ENCODE measurements at places on chromosomes 7 and 10.

- DNase-seq: no peak
Measured at GRCh38 chr7:155191137-155191536, 106.5 kb upstream of the INSIG1 start.

DNA sequence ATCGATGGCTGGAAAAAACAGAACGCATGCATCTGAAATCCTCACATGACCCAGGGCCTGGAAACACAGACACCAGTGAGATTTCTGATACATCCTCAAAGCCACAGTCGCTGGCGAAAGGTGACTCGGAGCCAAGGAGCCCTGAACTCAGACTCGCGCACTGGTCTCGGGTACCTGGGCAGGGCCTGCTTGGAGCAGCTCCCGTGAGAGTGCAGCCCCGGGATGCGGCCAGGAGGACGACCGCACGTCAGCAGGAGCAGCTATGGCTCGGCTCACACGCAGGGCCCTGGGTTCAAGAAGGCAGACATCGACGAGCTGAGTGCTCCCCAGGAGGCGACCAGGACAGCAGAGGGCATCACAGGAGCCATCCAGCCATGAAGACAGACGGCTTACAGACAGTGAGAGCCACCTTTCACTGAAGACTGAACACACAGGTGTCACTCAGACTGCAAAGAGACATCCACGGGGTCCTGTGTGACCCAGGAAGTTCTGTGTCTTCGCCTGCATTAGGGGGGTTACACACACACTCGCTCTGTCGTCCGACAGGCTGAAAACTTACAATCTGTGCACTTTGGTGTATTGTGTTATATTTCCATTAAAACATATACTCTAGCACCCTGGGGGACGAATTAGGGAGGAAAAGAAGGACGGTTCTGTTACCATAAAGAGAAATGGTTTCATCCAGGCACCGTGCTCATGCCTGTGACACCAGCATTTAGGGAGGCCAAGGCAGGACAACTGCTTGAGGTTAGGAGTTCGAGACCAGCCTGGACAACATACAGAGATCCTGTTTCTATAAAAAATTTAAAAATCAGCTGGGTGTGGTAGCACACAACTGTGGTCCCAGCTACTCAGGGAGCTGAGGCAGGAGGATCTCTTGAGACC lies 227.7 kb downstream of the MAD1L1 start:
- no peak for DNase-seq

DNA sequence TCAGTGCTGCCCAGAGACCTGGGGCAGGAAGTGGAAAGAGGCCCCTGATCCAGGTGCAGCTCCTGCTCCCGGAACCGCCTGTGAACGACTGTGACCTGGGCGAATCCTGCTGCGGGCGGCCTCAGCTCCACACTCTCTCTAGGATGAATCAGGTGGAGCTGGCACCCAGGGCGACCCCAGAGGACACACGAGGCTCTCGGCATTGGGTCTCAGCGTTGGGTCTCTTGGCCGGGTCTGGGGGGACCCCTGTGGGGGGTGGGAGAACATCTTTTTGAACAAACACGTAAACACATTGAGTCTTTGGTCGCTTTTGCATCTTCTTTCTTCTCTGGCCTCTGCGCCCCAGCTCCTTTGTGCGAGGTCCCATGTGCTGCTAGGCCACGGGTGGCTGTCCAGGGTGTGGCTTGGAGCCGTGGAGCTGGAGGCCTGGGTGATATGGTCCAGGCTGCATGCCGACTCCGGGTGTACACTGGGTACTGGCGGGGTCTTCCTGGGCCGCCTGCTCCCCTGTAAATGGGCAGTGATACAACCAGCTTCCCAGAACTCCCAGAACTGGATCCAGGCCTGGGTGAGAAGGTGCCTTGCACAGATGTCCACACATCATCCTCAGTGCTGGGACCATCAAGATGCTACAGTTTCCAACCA lies 435.8 kb downstream of the DNAJB6 start:
- DNase-seq: no peak

- DNase-seq: no peak
Measured at GRCh38 chr10:11325817-11326216, 285.6 kb downstream of the USP6NL start.

GRCh38 chr10:118356628-118357027 lies 14.5 kb upstream of the FAM204A start:
- no peak for DNase-seq

- no peak for DNase-seq
Measured at GRCh38 chr10:43172645-43173044, 34.4 kb downstream of the CSGALNACT2 start.

GRCh38 chr7:77657427-77658224 lies 38.6 kb upstream of the RSBN1L start:
- DNase-seq: no peak

- DNase-seq: no peak
Measured at GRCh38 chr10:104437226-104437625, 83.6 kb downstream of the CFAP58 start.

DNA sequence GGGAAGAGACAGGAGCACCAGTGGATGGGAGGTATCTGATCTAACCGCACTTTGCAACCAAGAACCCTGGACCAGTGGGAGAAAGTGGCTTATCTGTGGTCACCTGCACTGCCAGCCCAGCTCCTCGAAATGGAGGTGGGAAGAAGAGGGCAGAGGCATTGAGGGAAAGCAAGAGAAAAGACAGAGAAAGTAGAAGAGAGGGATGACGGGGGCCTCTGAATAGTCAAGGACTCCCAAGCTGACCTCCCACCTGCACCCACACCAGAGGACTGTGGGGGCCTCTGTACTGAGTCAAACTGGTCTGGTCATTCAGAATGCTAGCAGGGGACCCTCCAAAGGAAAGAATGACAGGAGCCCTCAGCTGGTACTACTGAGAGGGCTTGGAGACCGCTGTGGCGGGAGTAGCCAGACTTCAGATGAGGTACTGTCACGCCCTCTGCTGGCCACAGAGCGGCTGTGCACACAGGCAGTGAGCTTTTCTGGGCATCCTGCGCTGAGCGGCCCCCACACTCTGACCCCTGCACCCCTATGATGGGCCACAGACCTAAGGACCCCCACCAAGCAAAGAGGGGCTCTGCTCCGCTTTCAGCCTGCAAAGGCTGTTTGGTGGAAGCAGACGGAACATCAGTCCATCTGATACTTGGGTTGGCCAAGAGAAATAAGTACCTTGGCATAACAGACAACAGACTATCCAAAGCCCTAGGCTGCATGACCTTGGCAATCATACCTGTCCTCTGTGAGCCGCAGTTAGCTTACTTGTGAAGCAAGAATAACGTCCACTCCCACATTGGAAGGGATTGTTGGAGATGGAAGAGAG lies 112.9 kb downstream of the COL13A1 start:
- peak; percentile 9 for DNase-seq

DNA sequence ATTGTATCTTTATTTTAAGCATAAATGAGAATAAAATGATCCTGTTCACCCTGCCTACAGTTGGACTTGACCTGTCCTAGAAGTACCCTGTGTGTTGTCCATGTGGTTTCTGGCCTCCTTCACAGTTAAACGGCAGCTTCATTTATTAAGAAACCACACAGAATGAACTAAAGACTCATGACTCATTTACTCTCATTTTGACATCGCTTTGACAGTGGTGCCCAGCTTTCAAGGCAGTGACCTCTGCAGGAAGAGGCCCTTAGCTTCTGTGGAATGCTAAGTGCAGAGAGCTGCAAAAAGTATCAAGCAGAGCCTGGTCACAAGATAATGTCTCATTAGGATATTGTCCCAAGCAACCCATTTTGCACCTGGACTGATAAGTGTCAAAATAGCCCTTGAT lies 93.4 kb downstream of the AVL9 start:
- DNase-seq: no peak

DNA sequence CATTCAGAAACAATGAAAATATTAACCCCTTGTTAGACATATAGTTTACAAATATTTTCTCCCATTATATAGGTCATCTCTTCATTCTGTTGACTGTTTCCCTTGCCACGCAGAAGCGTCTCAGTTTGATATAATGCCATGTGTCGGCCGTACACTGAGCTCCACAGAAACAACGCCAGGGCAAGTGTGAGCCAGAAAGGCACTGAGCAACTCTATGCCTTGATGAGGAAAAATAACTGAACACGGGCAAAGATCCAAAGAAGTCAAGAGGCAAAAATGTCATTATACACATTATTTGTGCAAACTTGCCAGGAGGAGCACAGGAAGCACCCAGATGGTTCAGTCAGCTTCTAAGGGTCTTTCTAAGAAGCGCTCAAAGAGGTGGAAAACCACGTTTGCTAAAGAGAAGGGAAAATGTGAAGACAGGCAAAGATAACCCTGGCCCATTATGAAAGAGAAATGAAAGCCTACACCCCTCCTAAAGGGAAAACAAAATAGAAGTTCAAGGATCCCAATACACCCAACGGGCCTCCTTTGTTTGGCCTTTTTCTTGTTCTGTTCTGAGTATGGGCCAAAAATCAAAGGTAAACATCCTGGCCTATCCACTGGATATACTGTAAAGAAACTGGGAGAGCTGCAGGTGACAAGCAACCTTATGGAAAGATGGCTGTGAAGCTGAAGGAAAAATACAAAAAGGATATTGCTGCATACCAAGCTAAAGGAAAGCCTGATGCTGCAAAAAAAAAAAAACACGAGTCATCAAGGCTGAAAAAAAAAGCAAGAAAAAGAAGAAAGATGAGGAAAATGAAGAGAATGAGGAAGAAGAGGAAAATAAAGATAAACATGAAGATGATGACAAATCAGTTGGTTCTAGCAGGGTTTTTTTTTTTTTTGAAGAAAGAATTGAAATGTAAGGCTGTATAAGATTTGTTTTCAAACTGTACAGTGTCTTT lies 15.5 kb downstream of the ARHGAP12 start:
- DNase-seq: no peak

DNA sequence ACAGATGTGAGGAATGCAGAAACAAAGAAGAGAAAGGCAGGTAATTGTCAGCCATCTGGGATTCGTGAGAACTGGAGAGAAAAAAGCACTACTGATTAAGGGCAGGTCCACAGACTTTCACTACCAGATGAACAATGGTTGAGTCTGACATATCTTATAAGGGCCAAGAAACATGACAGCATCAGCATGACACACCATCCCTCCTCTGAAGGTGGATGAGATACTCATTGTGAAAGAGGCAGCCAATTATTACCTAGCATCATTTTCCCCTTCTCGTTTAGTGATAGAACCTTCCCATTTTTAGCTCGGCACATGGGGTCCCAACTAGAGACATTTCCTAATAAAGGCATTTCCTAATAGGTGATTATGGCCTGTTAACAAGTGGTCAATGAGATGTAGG lies 19.2 kb upstream of the MET start:
- DNase-seq: no peak

- DNase-seq: no peak
Measured at GRCh38 chr10:10160821-10161312, 856.8 kb upstream of the CELF2 start.

DNA sequence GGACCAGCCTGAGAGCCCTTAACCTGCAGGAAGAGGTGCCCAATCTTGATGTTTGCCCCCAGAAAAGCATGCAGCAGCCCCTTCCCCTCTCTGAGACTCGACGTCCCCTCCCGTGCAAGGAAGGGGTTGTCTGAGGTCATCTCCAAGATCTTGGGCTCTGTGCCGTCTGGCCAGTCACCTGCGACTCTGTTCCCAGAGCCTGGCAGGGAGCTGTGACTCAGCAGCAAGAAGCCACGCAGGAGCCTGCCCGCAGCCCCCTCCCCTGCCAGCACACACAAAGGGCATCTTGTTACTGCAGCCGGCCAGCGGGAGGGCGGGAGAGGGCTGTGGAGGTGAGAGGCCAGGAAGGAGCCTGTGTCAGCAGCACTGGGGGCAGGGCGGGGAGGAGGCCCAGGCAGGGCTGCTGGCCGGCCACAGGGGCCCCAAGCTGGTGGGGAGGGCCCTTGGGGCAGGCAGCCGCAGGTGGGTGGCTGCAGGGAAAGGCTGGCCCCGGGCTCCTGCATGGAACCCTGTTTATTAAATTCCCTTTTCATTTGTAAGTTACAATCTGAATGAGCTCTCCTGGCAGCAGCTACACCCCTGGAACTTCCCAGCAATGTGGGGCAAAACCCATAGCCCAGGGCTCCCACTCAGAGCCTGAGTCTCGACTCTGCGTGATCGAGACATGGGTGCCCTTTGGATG lies 103.7 kb upstream of the ZMIZ1 start:
- DNase-seq: no peak

DNA sequence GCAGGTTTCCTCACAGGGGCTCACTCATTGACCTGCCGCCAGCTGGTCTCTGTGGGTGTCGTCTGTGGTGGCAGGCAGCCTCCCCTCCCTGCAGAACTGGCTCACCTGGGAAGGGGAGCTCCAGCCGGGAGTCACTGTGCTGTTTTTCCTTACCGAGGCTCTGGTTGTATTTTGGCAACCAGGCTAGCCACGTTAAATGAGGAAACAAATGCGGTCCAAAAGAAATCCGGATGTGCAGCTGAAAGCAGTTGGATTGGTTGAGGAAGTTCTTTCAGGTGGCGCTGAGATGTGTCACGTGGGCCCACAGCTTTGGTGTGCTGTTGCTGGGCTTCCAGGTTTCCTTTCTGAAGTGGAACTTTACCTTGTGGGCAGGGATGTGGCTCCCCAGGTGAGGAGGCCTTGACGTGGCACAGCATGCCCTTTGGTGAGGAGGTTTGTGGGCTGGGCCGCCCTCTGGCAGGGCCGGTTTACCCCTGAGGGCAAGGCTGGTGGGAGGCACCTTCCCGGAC lies 14.2 kb downstream of the MTURN start:
- DNase-seq: no peak

DNA sequence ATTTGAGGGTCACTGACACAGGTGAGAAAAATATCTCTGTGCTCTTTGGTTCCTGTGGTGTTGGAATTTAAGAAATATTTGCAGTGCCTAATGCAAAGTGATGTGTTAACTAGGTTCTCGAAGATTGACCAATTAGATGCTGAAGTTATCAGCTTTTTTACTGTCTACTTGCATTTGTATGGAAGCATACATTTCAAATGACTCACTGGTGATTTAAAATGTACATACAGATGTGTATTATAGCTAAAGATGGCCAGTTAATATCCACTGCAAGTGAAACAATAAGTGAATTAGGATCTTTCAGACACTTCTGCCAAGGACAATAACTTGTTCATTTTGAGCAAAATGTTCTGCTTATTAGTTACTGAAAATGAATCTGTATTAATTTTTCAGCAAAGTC lies 205.0 kb downstream of the FANK1 start:
- no peak for DNase-seq

DNA sequence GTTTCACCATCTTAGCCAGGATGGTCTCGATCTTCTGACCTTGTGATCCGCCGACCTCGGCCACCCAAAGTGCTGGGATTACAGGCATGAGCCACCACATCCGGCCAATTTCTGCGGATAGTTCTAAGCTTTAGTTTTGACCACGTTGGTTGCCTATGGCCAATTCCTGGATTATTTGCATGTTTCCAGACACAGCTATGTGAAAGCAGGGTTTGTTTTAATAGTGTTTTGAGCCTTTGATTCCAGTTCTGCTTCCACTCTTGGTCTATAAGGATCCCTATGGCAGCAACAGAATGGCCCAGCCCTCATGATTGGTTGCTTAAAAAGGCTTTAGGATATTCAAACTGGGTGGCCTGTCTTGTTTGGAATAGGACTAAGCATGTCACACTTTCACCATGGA lies 19.1 kb downstream of the SIRT1 start:
- no peak for DNase-seq

- DNase-seq: no peak
Measured at GRCh38 chr7:1137517-1138167, 22.4 kb downstream of the ZFAND2A start.
